ENCODE measurements at places on chromosomes 5 and 9.

DNA sequence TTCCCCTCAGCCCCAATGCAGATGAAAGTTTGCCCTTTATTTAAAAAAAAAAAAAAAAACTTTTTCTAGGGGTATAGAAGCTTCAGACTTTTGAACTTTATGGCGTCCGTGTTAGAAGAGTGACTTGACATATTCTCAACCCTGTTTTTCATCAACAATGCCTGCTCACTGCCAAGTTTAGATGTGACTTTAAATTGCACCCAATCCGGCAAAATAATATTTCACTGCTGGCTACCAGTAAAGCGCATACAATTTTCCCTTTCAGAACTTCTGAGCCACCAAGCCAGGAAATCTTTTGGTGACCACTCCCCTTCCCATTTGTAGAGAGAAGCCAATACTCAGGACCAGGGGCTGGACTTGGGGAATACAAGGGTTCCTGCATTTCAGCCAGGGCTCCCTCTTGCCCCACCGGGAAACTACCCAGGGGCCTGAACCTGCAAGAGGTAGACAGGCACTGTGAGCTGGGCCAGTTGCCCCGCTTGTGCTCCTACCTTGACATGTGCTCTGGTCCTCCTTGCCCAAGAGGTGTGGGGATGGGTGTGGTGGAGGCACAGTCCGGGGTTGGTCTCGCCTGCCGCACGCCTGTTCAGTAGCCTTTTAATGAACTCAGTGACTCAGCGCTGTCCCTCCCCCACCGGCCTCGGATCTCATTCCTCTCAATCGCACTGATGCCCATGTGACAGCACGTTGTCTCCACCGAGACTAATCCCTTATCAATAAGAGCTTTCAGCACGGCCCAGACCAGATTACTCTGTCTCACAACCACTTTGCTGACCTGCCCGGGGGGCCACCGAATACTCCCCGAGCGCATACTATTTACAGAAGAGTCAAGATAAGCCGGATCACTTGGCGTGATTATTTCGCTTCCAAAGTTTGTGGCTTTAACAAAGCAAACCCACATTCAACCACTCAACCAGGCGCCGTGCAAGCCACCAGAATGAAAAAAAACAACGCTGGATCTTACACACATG lies 226.4 kb downstream of the DCP2 start:
- DNase-seq: no peak

- DNase-seq: no peak
Observed at GRCh38 chr5:103620851-103621547, 58.4 kb upstream of the NUDT12 start.

GRCh38 chr5:172334196-172334595 lies 50.6 kb upstream of the UBTD2 start:
- DNase-seq: no peak

DNA sequence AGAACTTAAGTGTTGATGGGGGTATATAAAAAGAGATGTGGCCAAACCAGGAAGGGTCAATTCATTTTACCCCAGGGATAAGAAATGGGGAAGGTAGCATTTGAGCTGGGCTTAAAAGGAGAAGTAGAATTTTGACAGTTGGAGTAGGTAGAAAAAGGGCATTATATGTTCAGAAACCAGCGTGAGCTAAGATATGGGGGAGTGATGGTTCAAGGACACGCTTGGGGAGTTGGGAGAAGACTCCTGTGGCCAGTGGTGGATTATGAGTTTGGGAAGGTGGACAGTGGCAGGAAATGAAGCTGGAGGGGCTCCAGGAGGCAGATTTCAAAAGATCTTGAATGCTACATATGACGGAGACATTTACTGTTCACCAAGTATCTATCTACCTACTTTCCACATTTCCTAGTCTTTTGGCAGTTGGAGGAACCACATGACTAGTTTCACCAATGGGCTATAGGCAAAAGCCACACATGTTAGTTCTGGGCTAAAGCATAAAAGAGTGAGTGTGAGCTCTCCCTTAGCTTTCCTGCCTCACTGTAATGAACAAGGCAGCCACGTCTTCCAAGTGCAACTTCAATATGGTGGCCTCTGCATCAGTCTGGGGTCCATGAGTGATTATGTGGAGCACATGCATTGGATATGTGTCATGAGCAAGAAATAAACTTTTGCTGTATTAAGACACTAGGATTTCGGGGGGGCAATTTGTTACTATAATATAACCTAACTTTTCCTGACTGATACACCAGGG lies 15.7 kb upstream of the GSN start:
- peak; percentile 92 for DNase-seq

DNA sequence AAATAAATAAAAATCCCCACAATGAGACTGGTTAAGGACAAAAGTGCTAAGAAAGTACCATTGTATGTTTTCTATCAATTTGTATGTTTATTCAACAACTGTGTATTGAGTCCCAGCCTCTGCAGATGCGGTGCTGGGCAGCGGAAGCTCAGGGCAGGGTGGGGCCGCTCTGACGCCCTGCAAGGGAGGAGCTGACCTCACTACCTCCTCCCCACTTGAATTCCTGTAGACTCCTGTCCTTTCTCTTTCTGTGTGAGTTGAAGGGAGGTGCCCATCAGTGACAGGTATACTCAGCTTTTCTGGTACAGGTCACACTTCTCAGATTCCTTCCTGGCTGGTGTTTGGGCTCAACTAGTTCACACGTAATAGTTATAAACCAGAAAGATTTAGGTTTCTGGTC lies 27.0 kb downstream of the ANGPTL2 start:
- no peak for DNase-seq

GRCh38 chr9:83423815-83424707 lies 114.1 kb downstream of the FRMD3 start:
- DNase-seq: no peak

- no peak for DNase-seq
Observed at GRCh38 chr9:4640027-4640426, 22.1 kb upstream of the PLPP6 start.

DNA sequence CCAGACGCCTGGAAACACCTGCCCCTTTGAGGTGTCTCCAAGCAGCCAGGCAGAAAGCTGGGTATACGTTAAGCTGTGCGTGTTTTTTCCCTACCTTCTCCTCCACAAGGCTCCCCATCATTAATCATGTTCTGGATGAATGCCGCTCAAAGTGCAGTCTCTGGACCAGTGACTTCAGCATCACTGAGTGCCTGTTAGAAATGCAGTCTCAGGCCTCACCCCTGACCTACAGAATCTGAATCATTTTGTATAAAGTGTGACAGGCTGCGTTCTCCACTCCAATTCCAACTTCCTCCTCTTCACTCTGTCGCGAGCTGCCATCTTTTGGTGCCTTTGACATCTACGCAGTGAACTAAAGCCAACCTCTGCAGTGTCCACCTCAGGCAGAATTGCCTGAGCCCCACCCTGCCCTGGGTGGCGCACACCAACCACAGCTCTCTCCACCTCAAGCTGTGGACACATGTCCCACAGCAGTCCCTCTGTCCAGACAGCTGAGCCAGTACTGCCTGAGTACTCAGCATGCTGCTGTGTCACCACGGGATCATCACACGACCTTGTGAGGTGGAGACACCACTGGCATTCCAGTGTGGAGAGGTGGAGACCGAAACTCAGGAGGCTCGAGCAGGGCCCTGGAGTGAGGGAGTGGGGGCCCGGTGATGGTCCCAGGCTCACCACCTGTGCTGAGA lies 14.2 kb downstream of the PTPN3 start:
- no peak for DNase-seq

GRCh38 chr5:124951661-124952060 lies 205.2 kb upstream of the ZNF608 start:
- peak; percentile 87 for DNase-seq

- no peak for DNase-seq
Observed at GRCh38 chr5:160231783-160232342, 2.6 kb downstream of the FABP6 start.

All from MV-4-11 (cell line).